ENCODE measurements at places on chromosomes 16 and 17.

GRCh38 chr17:76071531-76072147, 678 bp downstream of the SRP68 start:
- no peak for DNase-seq

- DNase-seq, result no peak
Observed at GRCh38 chr17:54172985-54173316, 350.2 kb downstream of the KIF2B start.

DNA sequence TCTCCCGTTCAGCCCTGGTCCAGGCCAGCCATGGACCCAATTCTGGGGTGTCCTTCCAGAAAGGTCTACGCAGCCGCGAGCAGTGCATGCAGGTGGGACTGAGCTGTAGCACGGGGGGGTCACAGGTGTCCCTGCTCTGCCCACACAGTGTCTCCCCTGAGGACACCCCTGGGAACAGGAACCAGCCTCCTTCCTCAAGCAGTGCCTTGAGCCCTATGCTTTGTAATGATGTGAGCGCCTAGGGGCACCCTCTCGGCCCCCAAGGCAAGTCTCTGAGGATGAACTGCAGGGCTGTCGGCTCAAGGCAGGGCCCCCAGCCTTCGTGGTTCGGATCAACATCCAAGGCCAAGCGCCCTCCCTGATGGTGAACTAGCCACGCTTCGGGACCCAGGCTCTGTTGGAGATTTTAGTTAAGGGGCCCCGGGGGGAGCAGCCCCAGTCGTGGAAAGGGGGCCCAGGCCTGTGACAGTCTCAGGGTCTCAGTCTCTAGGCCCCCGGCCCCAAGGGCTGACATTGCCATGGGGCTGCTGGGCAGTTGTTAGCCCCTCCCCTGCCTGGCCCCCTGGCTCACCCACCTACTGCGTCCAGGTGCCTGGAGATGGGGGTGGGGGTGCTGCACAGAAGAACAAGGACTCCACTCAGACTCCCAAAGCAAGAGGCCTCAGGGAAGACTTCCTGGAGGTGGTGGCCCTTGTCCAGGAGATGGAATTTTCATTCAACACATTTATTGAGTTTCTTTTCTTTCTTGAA, 2.3 kb downstream of the IL17C start:
- no peak for DNase-seq

DNA sequence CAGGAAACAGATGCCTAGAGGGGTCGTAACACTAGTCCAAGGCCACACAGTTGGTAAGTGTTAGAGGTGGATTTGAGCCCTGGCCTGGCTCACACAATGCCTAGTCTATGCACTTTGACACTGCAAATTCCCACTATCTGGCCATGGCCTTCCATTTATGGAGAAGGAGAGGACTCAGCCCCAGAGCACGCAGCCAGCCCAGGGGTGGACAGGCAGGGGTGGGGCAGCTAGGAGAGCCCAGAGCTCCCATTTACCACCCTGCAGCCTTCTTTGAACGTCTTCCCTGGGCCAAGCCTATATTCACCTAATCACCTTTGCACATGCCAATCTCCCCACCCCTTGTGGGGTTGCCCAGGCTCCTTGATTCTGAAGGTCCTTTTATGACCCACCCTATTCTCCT, 81.2 kb downstream of the DYNLRB2 start:
- DNase-seq, result no peak

- no peak for DNase-seq
Observed at GRCh38 chr17:37708008-37708615, 36.7 kb downstream of the HNF1B start.

- no peak for DNase-seq
Observed at GRCh38 chr16:29146266-29146665, 161.4 kb downstream of the LAT start.

- DNase-seq, result no peak
Observed at GRCh38 chr16:85461022-85461813, 151.9 kb upstream of the GSE1 start.

DNA sequence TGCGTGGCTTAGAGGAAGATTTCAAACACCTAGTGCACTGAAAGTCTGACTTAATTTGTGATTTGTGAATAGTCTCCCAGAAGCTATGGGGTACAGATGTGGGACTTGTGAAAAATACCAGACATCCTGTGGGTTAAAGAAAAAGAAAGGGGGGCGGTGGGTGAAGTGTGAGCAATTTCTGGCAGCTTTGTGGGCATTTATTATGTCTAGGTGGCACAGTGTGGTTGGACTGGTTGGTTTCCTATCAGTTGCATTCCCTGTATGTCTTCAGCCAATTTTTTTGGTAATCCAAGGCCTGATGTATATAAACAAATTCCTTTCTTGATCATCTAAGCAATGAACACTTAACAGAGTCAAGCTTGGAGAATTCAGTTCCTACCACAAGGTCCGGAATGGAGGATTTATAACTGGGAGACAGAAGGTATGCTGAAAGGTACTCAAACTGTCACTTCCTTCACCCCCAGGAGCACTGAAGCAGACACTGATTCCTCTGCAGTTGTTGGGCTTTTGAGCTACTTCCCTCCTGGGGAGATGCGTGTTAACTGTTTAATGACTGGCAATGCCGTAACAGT, 211.6 kb downstream of the WWOX start:
- no peak for DNase-seq

DNA sequence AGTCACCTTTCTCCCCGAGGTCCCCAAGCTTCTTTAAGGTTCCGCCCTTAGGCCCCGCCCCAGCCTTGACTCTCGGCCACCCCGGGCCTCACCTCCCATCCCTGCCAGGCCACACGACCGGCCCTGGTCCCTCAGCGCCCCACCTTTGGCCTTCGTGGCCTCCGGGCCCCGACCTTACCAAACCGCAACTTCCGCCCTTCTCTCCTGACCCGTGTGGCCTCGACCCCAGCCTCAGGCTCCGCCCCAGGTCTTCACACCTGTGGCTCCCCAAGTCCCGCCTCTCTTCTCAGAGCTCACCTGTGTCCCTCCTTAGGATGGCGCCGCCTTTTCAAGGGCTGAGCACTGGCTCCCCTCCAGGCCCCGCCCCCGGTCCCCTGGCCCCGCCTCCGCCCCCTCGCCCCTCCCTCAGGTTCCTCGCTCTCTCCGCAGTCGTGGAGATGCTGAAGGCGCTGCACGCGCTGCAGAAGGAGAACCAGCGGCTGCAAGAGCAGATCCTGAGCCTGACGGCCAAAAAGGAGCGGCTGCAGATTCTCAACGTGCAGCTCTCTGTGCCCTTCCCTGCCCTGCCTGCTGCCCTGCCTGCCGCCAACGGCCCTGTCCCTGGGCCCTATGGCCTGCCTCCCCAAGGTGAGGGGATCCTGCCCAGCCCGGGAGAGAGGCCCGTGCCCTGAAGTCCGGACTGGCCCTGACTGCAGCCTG, 10.0 kb upstream of the CISD3 start:
- DNase-seq, result no peak

DNA sequence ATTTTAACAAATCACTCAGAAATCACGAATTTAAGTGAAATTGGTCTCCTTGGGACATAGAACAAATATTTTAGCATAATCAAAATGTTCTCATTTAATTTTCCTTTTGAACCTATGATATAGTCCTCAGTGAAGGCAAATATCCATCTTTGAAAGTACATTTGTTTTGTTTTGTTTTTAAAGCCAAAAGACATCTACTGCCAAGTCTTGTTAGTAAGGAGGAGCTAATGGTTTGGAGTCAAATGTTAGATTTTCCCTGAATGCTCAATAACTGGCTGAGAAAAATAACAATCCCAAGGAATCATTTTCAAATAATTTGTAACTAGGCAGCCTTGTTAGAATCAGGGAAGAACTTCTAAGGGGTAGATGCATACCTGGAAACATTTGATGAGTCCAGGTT, 302.9 kb upstream of the MAF start:
- no peak for DNase-seq

- no peak for DNase-seq
Observed at GRCh38 chr17:14940938-14941265, 324.2 kb downstream of the PMP22 start.

DNA sequence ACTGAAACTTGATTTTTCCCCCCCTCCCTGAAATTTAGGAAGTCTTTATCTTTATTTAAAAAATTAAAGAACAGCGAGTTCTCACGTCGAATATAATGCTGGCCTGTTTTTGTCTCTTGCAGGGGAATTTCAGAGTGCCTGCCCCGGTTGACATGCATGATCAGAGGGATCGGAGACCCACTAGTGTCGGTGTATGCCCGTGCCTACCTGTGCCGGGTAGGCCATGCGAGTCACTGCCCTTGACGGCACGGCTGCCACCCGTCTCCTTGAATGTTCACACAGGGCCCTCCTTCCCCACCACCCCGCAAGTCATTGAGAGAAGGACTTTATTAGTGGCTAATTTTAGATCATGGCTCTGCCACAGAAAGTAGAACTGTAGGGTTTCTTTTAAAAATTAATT, 54.7 kb downstream of the VPS35L start:
- DNase-seq, result no peak

GRCh38 chr17:38617967-38618760, 12.4 kb upstream of the SRCIN1 start:
- no peak for DNase-seq

DNA sequence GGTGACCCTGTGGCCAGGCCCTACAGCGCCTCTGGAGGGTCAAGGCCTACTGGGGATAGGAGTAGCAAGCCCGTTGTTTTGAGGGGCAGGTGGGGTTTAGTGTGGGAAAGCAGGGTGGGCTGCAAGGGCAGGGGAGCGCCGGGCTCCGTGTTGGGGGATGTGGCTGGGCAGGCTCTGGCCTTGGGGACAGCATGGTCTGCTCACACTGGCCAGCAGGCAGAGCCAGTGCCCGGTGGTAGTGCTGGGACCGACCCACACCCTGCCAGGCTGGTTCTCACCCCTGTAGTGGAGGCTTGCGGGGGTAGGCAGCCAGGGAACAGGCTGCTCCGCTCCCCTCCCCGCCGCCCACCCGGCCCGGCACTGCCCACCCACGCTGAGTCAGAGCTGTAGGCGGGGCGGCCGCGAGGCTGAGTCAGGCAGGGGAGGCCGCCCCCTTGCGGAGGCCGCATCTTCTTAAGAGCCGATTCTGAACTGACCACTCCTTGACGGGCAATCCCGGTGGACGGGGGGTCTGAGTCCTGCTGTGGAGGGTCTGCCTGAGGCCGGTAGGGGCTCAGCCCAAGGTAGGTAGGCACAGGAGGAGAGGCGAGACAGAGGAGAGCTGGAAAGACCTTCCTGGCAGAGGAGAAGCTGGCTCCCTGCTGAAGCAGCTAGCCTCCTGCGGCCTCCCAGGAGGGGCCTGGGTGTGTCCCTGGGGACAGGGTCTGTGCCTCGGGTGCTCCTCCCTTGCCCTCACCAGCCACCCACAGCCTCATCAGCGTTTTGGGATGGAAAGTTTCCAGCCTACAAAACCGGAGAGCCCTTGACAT, 62.4 kb downstream of the BAIAP2 start:
- DNase-seq, result peak; percentile 47

- DNase-seq, result no peak
Observed at GRCh38 chr17:77874303-77875050, 84.0 kb upstream of the TNRC6C start.

- DNase-seq, result no peak
Observed at GRCh38 chr17:69492410-69493071, 78.0 kb downstream of the MAP2K6 start.

GRCh38 chr17:70137451-70138230, 31.7 kb upstream of the KCNJ2 start:
- no peak for DNase-seq

DNA sequence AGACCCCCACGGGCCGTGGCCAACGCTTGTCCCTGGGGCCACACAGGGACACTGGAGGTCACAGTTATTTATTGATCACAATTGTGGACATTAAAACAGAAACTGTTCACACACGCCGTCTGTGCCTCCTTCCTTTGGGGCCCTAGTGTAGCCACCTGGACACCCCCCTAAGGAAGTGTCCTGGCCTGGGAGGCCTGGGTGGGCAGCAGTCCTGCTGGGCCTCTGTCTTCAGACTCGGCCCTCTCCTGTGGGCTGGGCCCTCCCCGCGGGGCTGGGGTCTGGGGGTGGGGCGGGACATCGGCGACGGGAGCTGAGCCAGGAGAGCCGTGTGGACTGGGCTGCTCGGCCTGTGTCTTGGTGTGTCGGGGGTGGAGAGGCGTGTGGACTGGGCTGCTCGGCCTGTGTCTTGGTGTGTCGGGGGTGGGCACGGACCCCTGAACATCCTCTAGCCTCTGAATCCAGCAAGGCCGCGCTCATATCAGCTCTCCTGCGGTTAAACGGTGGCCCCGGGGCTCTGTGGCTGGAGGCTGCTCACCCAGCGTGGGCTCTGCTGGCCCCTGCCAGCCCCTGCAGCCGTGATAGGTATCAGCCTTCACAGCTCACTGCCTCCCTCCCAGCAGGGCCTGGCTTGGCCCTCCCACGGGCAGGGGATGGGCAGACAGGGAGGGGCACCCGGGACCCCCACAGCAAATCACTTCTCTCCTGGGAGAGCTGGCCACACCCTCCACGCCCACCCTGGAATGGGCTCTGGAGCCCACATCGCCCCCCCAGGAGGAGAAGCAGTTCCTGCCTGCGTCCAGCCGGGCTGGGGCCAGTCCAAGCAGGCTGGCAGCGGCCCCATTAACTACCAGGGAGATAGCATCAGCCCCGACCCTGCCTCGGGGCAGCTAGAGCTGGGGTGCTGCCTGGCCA, 1.1 kb upstream of the NHLRC4 start:
- DNase-seq, result no peak

- DNase-seq, result peak; percentile 84
Observed at GRCh38 chr17:81394921-81395599, at the start of gene BAHCC1. Gene BAHCC1 (plus strand): TSS chr17:81395457. CDS start chr17:81399740, 4,283 bp downstream.

DNA sequence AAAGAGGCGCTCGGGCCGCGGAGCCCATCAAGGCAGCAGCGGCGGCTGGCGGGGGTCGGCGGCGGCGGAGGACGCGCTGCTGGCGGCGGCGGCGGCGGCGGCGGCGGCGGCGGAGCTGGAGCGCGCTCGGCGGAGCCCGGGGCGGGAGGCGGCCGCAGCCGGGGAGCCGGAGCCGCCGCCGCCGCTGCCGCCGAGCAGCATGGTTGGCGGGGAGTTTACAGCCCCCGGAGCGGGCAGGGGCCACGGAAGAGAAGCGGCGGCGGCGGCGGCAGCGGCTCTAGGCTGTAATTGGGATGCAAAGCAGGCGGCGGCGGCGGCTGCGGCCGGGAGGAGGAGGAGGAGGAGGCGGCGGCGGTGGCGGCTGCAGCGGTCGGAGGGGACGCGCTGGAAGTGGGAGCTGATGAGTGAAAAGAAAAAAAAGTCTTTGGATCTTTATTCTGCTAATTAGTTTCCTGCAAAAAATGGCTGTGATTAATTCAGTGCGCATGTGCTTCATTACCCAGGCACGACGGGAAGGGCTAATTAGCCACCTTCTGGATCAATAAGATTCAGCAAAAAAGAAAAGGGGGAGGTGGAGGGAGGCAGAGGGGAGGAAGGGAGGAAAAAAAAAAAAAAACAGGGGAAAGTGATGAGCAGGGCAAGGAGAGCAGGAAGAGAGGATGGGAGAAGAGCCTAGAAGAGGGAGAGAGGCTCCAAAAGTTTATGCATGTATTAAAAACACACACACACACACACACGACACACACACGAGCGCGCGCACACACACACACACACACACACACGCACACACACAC, 10.9 kb upstream of the ZFHX3 start:
- no peak for DNase-seq

GRCh38 chr16:49520492-49521038, 147.0 kb downstream of the C16orf78 start:
- DNase-seq, result no peak

- DNase-seq, result no peak
Observed at GRCh38 chr17:31051506-31051905, 43.3 kb upstream of the NF1 start.

- no peak for DNase-seq
Observed at GRCh38 chr17:14004927-14005620, 64.2 kb upstream of the COX10 start.

GRCh38 chr17:82059272-82060000, 6.2 kb downstream of the DUS1L start:
- DNase-seq, result no peak
